Activated naive CD4-positive, alpha-beta T cell treated with anti-CD3 and anti-CD28 coated beads for 36 hours (primary cell): ENCODE measurements at places on chromosomes 7 and 10. TPM values are rescaled to one million over a fixed set of nuclear protein-coding genes. Genes with fewer than 3 reads are reported as not detected.

The FAM149B1 gene
- total RNA-seq, result 13.7 TPM

The AQP1 gene
- total RNA-seq, result 0.48 TPM

DNA sequence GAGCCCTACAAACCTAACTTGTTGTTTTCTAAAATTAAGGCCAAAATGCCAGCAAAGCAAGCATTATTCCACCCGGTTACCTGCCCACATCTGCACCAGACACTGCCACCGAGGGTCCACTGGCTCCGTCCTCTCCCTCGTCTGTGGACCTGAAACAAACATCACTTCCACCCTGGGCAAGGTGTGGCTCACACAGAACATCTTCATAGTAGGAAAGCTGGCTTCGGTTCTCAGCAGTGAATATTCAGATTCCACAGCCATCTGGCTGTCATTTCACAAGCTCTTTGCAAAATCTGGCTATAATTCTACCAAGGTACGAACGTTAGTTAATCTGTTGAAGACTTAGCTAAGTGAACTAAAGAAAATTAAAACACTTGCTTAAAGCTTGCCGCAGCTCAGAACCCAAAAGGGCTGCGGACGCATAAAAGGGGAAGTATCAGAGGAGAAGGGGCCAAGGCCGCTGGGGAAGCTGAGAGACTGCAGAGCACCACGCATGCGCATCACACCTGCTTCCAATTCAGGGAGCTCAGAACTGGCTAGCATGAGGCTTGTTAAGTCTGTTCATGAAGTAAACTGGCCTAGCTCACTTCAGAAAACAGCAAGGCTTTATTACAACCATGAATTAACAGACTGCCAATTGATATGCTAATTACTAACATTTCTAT lies 46.1 kb downstream of the PTPRN2 start:
- H3K27me3 ChIP-seq, result no peaks in the 10 kb centered on the region
- no peaks in the 10 kb centered on the region for H3K36me3 ChIP-seq
- H3K27ac ChIP-seq, result no peak overlapping the region
- H3K4me3 ChIP-seq, result no peak overlapping the region
- DNase-seq, result peak; percentile 31
- peaks cover 5% of the 10 kb centered on the region for H3K4me1 ChIP-seq

The TRIM50 gene
- not detected for total RNA-seq

DNA sequence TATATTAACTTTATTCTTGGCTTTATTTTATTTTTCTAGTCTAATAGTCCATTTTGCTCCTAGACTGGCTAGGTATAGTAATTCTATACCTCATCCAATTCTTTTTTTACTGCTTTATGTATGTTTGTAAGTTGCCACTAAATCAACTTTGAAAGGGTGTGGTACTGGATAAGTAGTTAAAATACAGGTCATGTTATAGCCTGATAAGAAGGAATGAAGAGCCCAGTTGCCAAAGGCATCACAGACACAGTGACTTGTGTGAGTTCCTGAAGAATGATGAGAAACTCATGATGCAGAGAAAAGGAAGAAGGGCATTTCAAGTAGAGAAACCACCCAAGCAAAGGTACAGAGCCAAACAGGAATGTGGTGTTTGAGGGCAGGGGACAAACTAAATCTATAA lies 27.3 kb downstream of the NAPEPLD start:
- no peak overlapping the region for H3K27ac ChIP-seq
- DNase-seq, result no peak
- no peaks in the 10 kb centered on the region for H3K27me3 ChIP-seq
- no peaks in the 10 kb centered on the region for H3K4me1 ChIP-seq
- peaks cover 24% of the 10 kb centered on the region for H3K36me3 ChIP-seq

DNA sequence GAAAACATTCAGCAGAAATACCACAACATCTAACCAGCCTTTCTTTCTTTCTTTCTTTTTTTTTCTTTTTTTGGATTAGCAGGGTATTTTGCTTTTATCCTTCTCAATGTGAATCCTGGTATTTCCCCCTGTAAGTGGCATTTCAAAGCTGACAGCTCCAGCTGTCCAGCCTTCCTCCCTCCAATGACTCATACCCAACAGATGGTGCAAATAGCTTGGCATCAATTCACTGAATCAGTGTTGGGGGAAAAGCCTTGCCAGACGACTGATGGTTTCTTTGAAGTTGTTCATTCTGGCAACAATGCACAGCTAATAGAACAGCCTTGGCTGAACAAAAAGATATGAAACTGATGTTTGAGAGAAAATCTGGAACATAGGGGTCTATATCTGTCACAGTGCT lies 316.8 kb upstream of the STEAP1 start:
- DNase-seq, result no peak
- no peak overlapping the region for H3K27ac ChIP-seq
- no peak overlapping the region for H3K4me3 ChIP-seq
- H3K4me1 ChIP-seq, result peaks cover 2% of the 10 kb centered on the region

- peaks cover 40% of the 10 kb centered on the region for H3K4me1 ChIP-seq
- peak overlapping the region; percentile 77 for H3K4me3 ChIP-seq
- peaks cover 5% of the 10 kb centered on the region for H3K36me3 ChIP-seq
- no peaks in the 10 kb centered on the region for H3K27me3 ChIP-seq
- peak; percentile 78 for DNase-seq
Measured at GRCh38 chr10:61896854-61897661, 4.4 kb upstream of the ARID5B start.

DNA sequence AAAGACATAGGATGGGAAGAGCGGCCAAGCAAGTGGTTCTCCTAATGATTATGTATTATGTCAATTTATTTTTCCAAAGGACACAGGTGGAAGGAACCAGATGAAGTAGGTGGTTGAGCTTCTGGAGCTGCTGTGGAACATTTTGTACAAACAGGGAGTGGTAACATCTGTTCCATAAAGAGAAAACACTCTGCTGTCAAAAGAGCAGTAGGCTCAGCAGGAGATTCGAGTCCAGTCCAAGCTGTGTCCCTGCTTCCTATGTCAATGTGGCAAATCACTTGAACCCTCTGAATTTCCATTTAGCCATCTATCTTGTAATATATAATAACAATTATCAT lies 448.0 kb upstream of the ANKRD30A start:
- H3K27ac ChIP-seq, result no peak overlapping the region
- no peaks in the 10 kb centered on the region for H3K36me3 ChIP-seq
- H3K4me1 ChIP-seq, result no peaks in the 10 kb centered on the region
- no peak overlapping the region for H3K4me3 ChIP-seq
- DNase-seq, result no peak
- no peaks in the 10 kb centered on the region for H3K27me3 ChIP-seq

GRCh38 chr10:88165849-88166271 lies 302.4 kb downstream of the PTEN start:
- H3K27ac ChIP-seq, result no peak overlapping the region
- H3K27me3 ChIP-seq, result no peaks in the 10 kb centered on the region
- H3K36me3 ChIP-seq, result no peaks in the 10 kb centered on the region
- peaks cover 11% of the 10 kb centered on the region for H3K4me1 ChIP-seq
- no peak overlapping the region for H3K4me3 ChIP-seq

DNA sequence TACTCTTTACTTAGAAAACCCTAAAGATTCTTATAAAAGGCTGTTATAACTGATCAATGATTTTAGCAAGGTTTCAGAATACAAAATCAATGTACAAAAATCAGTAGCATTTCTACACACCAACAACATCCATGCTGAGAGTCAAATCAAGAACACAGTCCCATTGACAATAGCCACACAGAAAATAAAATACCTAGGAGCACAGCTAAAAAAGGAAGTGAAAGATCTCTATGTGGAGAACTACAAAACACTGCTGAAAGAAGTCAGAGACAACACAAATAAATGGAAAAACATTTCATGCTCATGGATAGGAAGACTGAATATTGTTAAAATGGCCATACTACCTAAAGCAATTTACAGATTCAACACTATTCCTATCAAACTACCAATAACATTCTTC lies 427.0 kb downstream of the KCNMA1 start:
- no peak for DNase-seq
- H3K4me3 ChIP-seq, result no peak overlapping the region
- no peaks in the 10 kb centered on the region for H3K27me3 ChIP-seq
- H3K36me3 ChIP-seq, result no peaks in the 10 kb centered on the region
- H3K4me1 ChIP-seq, result no peaks in the 10 kb centered on the region

The FAM25G gene
- total RNA-seq, result not detected

- no peak overlapping the region for H3K4me3 ChIP-seq
- DNase-seq, result no peak
- no peaks in the 10 kb centered on the region for H3K36me3 ChIP-seq
- no peaks in the 10 kb centered on the region for H3K27me3 ChIP-seq
Measured at GRCh38 chr10:119413471-119414080, 128.9 kb downstream of the RGS10 start.

The NEUROD6 gene
- not detected for total RNA-seq
